ENCODE measurements at places on chromosomes 2 and 18. TPM values are rescaled to one million over a fixed set of nuclear protein-coding genes. Genes with fewer than 3 reads are reported as not detected.

GRCh38 chr2:43049836-43050801 lies 176.3 kb downstream of the ZFP36L2 start:
- DNase-seq: no peak

The COBLL1 gene
- total RNA-seq: 64.6 TPM

- DNase-seq: no peak
Observed at GRCh38 chr2:59871830-59872229, 681.6 kb downstream of the BCL11A start.

The IL37 gene
- not detected for total RNA-seq

The MAPK4 gene
- 1.5 TPM for total RNA-seq

DNA sequence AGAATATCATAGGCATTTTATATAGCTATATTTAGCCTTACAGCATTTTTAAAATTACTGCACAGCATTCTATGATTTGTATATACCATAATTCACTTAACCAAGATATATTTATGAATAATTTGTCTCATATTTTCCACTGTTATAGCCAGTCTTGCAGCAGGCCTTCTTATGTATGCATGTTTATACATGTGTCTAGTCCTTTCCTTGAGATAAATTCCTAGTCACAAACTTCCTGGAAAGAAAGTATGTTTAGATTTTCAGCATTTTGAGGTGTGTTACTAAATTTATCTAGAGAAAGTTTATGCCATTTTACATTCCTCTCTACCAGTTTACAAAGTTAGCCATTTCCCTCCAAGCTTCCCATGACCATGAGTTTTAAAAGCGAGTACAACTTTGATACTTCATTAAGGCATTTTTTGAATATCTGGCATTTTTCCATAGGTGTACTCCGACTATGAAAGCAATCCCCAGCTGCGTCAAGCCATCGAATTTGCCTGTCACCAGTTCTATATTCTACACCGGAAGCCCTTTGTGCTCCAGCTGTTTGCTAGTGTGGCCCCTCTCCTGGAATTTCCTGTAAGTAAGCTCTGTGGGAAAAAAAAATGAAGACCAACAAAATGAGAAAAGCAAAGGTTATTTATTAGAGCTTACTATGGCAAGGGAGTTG lies 59.4 kb upstream of the RPE start:
- DNase-seq: no peak

DNA sequence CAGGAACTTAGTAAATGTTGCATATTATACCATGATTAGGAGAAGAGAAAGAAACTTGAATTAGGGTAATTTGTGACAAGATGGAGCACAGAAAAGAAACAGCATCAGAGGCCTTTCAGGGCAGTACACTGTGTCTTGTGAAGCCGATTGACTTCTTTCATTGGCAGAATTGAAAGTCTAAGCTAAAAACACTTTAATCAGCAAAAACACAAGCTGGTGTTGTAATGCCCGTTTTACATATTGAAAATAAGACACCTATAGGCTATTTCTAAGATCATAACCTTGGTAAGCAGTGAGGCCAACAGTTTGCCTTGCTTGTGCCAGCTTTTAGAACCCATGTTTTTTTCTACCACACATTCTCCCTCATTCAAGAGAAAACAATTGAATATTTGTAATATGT lies 1378.1 kb upstream of the NXPH2 start:
- DNase-seq: no peak

- DNase-seq: no peak
Observed at GRCh38 chr18:72697706-72698105, 153.6 kb upstream of the CBLN2 start.

GRCh38 chr2:45028276-45028675 lies 19.0 kb upstream of the SIX2 start:
- no peak for DNase-seq

The AKAIN1 gene
- total RNA-seq: not detected

The CYTIP gene
- total RNA-seq: 21.2 TPM

The BCL2 gene
- total RNA-seq: 29.3 TPM

DNA sequence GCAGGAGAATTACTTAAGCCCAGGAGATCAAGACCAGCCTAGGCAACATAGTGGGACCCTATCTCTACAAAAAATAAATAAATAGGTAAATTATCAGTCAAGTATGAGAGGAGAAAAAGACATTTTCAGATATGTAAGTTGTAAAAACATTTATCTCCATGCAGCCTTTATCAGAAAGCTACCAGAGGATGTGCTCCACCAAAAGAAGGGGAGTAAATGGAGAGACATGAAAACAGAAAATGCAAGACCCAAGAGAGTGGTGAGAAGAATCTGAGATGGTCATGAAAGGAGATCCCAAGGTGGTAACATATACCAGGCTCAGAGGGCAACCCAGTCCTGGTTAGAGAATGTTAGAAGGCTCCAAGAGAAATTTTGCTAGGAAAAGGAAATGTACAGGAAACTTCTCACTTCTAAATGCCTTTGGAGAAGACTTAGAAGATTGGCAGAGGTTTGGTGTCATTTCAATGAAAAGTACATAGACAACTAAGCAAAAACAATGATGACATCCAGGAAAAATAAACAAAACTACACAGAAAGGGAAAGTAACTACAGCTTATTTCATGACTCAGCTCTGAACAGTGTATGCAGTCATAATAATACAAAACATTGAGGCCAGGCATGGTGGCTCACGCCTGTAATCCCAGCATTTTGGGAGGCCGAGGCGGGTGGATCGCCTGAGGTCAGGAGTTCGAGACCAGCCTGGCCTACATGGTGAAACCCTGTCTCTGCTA lies 19.5 kb downstream of the CIB4 start:
- no peak for DNase-seq

DNA sequence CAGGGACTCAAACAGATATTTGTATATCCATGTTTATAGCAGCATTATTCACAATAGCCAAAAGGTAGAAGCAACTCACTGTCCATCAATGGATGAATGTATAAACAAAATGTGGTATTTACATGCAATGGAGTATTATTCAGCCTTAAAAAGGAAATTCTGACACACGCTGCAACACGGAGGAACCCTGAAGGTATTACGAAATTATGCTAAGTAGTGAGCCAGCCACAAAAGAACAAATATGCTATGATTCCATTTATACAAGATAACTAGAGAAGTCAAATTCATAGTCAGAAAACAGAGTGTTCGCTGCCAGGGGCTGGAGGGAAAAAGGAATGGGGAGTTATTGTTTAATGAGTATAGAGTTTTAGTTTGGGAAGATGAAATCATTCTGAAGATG lies 61.0 kb upstream of the CDKL4 start:
- no peak for DNase-seq

The TGFBRAP1 gene
- 30.7 TPM for total RNA-seq

DNA sequence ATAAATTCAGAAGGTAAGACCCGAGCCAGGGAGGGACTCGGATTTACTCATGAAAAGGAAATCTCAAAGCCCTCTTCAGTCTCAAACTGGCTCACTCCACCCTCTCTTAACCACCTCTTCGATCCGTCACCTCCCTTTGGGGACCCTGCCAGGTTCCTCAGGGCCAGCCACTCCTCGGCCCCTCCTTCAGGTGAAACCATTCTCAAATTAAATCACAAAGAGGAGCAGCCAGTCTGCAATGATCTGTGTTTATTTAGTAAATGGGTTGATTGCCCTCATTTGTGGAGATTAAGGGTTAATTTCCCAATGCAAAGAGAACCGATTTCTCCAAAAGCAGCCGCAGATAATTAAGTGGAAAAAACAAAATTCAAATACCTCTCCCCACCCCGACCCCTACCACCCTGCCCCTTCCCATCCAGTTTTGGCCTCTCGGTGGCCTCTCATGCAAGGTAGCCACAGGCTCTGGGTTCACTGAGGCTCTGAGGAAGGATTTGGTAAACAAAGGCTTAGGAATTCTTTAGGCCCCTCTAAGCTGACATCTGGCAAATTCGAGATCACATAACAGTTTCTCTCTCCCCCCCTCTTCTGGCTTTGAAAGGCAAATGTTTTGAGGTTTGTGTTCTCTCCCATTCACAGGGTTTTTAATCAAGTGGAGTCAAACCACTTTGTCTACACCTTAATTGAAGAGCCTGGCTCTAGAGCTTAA lies 10.3 kb upstream of the FZD7 start:
- no peak for DNase-seq

- DNase-seq: no peak
Observed at GRCh38 chr2:169362118-169362893, at the start of gene LRP2. Gene LRP2 (minus strand): TSS chr2:169362534. CDS start chr2:169362399, 135 bp downstream.

The C1QL2 gene
- total RNA-seq: not detected

DNA sequence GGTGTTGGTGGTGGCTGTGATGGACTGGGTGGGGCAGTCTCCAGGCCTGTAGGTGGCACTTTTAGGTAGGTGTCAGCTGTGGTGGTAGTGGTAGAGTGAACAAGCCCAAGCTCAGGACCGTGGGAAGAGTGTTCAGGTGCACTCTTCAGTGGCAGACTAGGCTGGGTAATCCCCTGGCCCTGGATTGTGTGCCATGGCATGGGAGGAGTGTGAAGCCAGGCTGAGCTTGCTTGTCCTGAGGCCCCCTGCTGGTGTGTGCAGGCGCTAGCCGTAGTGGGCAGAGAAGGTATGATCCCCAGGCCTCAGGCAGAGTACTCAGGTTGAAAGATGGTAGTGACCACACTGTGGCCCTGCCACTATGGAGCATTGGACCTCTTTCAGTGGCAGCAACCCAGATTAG lies 850.3 kb downstream of the DSC3 start:
- DNase-seq: no peak

- DNase-seq: no peak
Observed at GRCh38 chr2:98927027-98927426, 9.0 kb downstream of the CRACDL start.

- no peak for DNase-seq
Observed at GRCh38 chr2:153912798-153913396, 41.2 kb downstream of the GALNT13 start.

GRCh38 chr2:26483957-26484565 lies 6.1 kb upstream of the OTOF start:
- DNase-seq: no peak

- no peak for DNase-seq
Observed at GRCh38 chr2:65320946-65321345, 93.3 kb downstream of the ACTR2 start.

DNA sequence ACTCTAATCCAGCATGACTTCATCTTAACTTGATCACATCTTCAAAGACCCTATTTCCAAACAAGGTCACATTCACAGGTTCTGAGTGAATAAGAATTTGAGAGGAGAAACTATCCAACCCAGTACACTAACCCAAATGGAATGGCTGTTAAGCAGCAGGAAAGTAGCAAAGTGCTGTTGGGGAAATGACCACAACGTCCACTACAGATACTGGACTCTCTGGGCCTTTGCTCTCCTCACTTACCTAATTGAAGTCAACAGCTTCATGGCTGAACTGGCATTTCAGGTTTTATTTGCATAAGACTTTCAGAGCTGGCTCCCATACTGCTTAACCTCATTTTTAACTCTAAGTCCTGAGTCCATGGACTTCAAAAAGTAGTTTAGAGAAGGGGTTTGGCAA lies 38.0 kb upstream of the ACVR2A start:
- no peak for DNase-seq

DNA sequence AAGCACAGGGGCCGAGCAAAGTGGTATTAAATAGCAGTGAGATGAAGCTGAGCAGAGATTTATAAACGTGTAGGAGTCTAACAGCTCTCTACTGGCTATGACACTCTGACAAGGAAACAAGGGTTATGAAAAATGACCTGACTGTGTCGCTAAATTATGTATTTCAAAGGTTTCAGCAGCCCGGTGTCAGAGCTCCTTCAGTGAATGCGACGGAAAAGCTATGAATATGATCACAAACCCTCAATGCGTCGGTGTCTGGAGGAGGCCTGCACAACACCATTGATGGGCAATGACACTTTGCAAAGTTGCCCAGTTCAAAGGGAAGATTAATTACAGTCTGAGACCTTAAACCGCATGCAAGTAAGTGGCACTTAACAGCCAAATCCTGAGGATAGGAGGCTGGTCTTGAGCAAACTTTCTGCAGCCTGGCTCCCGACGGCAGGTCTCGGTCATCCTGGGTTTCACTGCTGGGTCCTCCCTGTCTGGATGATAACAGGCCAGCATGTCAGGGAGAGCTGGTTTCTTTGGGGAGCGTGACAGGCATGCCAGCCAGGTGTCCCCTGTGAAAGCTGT lies 615.1 kb upstream of the SALL3 start:
- DNase-seq: no peak

- no peak for DNase-seq
Observed at GRCh38 chr2:128710729-128711128, 392.1 kb upstream of the HS6ST1 start.

GRCh38 chr2:43212216-43212835 lies 14.1 kb downstream of the ZFP36L2 start:
- DNase-seq: no peak

The IL1A gene
- total RNA-seq: 0.56 TPM

DNA sequence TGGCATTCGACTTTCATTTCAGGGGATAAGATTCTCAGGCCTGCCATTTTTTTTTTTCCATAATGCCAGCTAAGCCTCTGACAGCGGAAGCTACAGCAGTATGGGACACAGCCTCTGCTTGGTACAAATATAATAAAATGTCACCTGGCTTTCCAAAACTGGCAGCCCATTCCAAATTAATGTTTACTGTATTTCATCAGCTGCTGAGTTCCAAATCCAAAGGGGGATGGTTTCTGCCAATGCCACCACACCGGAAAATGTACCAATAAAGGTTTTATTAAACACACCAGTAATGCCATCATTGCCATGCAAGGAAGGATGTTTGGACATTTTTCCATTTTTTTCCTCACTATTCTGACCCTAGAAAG lies 275.8 kb upstream of the CCDC68 start:
- DNase-seq: no peak

- no peak for DNase-seq
Observed at GRCh38 chr2:201139836-201140604, 24.1 kb downstream of the CFLAR start.
